ENCODE measurements at places on chromosomes 2 and 18.

DNA sequence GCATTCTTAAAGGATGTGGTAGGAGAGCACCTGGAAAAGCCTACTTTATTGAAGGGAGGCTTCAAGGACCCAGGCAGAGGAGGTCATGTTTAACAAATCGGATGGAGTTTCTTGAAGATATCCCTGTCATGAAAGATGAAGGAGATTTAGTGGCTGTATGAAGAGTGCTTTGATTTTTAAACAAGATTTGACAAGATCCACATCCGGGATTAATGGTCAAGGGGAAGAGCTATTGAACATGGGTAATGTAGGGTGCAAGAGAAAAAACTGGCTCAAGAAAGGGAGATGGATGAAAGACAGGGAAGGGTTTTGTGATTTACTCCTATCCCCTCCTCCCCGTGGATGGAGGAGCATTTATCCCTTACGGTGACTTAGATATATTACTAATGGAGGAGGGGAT lies 113.1 kb upstream of the OSR1 start:
- DNase-seq = no peak

- no peak for DNase-seq
These were observed 253.2 kb downstream of the NEDD4L start for GRCh38 chr18:58297198-58297597.

GRCh38 chr2:176020400-176020799 lies 18.3 kb upstream of the LNPK start:
- no peak for DNase-seq

- DNase-seq = no peak
These were observed 161.3 kb downstream of the ASB1 start for GRCh38 chr2:238587776-238588660.

GRCh38 chr2:200422532-200423261 lies 87.2 kb downstream of the KCTD18 start:
- no peak for DNase-seq

- DNase-seq = no peak
These were observed 246.2 kb downstream of the LNPK start for GRCh38 chr2:175755656-175756386.

- DNase-seq = no peak
These were observed 51.0 kb downstream of the PPP4R1 start for GRCh38 chr18:9563331-9563730.

All from ecto neural progenitor cell (in vitro differentiated cells).